ENCODE measurements at places on chromosomes 3 and 15.

DNA sequence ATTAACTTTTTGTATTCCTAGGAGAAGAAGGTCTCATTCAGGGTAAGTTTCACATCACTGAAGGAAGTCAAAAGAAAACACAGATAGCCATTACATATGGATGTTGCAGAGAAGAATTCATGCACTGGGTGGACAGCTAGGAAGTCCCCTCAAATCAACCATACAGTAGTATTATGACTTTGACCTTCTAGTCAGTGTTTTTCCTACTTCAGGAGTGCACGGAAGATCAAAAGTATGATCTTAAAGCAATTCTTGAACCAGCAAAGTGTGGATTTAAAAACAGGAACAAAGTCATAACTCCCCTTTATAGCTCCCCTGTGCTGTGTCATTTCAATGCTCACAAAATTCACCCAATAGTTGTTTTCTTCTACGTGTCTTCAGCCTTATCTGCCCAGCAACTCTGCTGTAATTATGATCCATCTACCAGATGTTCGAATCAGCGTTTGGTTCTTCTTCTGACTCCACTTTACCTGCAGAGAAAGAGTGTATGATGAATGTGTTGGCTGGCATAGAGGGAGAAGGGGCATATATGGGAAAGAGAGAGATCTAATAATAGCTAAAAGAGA is 118.1 kb upstream of the MEIS2 start:
- DNase-seq: no peak

DNA sequence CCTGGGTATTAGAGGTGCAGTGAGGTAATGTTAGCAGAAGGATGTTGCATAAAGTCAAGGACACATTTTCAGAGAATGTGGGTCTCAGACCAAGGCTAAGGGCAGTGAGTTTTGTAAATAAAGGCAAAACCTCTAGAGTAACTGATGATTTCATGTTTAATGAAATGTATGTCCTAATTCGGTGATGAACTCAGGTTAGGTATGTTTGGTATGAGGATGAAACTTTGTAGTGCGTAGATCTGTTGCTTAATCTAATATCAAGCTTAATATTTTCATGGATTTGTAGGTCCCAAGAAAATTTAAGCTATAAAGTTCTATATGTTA is 3.6 kb downstream of the USP50 start:
- no peak for DNase-seq

- peak; percentile 68 for DNase-seq
Measured at GRCh38 chr3:143207338-143207961, 87.9 kb downstream of the CHST2 start.

DNA sequence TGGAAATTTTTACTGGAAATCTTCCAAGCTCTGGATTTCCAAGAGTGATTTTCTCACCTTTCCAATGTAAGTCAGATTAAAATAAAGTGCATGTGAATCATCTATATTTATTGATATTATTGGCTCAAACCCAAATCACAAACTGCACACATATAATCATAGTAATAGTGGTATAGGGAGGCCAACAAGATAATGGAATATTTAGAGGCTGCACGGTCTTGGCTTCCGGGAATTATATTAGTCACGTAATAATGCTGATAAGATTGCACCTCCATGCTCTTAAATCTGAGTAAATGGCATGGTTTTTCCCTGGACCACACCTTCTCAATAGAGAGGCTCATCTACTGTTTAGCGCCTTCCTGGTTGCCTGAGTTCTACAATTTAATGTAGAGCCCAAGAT is 567.1 kb upstream of the NR2F2 start:
- DNase-seq: no peak

- DNase-seq: no peak
Measured at GRCh38 chr3:26984416-26985390, 362.1 kb downstream of the LRRC3B start.

DNA sequence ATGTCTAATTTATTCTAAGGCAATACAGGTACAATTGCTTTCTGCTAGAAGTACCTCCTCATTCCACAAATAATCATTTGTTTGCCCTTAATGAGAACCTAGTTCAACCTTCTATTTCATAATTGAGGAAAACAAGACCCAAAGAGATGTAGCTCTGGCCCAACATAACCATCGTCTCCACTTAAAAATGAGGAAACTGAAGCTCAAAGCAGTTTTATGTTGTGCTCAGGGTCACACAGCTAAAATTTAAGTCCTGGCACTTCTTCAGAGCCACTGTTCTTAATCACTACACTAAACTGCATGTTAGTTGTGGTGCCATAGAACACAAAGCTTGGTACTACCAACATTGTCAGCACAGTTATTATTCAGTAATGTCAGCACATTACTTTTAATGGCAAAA is 108.0 kb downstream of the SERPINI1 start:
- no peak for DNase-seq

Data from AML-193 (cell line).